ENCODE measurements at places on chromosomes 5 and 9.

DNA sequence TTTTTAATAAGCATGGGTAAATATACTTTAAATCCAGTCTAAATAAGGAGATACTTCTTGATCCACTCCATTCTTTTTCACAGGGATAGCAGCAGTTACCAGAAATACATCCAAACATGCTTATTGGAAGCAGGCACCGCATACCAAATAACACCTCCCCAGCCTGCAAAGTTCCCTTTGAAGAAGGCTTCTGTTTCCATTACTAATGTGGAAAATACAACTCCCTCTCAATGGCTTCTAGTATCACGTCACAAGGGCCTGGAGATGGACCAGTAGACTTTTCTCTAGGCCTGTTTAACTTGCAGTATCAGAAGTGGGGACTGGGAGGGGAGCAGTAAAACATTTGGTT lies 20.8 kb downstream of the TMEM245 start:
- no peak for DNase-seq

GRCh38 chr9:4936823-4937222 lies 48.2 kb upstream of the JAK2 start:
- DNase-seq: no peak

GRCh38 chr5:132270706-132271105 lies 13.2 kb downstream of the PDLIM4 start:
- DNase-seq: peak; percentile 51

DNA sequence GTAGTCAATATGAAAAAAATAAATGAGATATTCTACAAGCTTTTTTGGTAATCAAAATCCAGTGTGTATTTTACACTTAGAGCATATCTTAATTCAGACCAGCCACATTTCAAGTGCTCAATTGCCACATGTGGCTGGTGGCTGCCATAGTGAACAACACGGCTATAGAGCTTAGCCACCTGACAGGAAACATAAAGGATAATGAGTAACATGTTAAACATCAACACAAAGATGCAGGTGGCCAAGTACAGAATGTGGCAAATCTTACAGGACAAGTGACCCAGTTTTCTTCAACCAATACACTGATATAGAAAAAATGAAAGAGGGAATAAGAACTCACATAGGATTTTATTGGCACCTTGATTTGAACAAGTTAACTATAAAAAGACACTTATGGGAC lies 61.4 kb downstream of the KIF24 start:
- DNase-seq: no peak

DNA sequence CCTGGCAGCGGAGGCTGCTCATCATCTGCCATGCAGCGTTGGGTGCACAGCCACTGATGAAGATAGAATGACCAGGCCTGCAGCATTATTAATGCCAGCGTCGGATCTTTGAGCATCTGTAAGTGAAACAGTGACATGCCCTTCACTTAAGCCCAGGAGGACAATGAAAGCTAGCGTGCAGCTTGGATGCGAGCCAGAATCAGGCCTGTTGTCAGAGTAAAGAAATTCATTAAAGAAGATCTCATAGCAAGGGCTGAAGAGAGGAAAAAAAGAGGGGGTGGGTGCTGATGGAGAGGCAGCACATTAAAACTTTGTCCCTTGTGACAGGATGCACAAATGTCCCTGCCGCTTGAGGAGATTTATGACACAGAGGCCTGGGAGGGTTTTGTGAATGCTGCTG lies 186.1 kb upstream of the MAST4 start:
- DNase-seq: peak; percentile 73

- no peak for DNase-seq
These were observed 20.3 kb downstream of the KIF2A start for GRCh38 chr5:62326302-62326701.

DNA sequence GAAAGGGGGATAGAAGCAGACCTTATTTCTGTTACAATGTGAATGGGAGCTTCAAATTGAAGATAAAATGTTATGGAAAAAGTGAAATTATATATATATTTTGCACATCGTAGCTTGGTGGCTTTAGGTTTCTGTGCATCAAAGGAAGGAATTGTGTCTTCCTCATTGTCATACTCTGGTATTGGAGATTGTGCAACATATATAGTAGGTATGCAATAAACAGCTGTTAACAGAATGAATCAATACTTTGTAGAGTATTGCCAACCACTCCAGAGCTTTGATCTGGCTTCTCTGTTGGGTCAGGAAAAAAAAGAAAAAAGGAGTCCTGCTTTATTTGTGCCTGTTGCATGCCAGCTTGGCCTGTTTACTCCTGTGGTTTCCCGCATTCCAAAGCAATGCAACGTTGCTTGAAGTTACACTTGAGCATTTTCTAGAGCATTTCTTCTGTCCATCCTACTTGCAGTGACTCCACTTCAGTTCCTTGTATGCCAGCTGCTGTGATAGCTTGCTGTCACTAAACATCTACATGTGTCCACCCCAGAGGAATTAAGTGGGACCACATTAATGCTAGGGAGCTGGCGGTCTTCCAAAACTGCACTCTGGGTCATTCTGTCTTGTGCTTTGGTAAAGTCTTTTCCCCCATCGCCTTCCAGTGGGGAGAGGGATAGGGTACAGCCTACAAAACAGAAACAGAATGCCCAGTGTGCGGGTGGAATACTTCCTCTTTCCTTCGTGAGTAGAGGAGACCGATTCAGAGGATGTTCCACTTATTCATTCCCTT lies 62.0 kb upstream of the MEF2C start:
- DNase-seq: no peak

DNA sequence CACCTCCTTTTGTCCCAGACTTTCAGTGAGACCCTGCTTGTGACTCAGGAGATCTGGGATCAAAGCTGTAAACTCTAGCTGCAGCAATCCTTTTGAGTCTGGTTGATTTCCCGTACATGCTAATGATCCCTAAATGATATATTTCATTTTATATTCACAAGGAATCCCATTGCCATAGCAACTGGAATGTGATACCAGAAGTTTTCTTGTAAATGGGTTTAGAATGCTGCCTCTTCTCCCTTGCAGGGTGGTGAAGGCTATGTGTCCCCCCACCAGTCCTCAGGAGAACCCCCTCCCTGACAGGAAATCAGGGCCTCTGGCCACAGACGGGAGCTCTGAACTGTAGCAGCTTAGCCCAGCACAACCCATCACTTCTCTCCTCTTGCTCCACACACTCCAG lies 215.0 kb downstream of the FSTL4 start:
- DNase-seq: no peak

- no peak for DNase-seq
These were observed 966.5 kb upstream of the TYRP1 start for GRCh38 chr9:11726659-11727058.

- DNase-seq: no peak
These were observed 974.2 kb upstream of the C9orf72 start for GRCh38 chr9:28547527-28547926.

GRCh38 chr9:127874301-127875221 lies 2.9 kb downstream of the AK1 start:
- DNase-seq: no peak

- no peak for DNase-seq
These were observed 20.0 kb downstream of the ANKH start for GRCh38 chr5:14851597-14851996.

DNA sequence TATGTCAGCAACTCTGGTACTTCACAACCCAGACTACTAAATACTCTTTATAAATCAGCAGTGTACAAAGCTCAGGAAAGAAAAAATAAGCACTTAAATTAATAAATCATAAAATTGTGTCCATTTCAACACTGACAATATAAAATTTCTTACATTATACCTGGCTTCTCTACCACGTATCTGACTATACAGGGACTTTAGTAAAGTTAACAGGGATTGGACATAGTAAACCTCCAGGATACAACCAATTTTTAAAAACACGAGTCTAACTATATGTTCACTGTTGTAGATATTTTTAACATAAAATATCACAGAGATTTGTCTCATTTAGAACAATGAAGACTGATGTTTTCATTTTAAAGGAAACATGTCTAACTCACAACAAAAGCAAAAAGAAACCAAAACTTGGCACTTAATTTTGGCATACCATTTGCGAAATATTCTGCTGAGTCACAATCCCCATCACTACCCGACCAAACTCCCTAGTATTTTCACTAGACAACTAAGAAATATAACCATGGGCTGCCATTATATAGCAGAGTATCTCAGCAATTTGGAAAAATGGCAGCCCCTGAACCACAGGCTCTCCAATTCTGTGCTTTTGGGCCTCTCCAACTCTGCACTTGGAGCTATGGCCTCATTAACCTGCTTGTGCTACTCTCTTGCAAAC lies 14.4 kb downstream of the FAM169A start:
- DNase-seq: no peak

DNA sequence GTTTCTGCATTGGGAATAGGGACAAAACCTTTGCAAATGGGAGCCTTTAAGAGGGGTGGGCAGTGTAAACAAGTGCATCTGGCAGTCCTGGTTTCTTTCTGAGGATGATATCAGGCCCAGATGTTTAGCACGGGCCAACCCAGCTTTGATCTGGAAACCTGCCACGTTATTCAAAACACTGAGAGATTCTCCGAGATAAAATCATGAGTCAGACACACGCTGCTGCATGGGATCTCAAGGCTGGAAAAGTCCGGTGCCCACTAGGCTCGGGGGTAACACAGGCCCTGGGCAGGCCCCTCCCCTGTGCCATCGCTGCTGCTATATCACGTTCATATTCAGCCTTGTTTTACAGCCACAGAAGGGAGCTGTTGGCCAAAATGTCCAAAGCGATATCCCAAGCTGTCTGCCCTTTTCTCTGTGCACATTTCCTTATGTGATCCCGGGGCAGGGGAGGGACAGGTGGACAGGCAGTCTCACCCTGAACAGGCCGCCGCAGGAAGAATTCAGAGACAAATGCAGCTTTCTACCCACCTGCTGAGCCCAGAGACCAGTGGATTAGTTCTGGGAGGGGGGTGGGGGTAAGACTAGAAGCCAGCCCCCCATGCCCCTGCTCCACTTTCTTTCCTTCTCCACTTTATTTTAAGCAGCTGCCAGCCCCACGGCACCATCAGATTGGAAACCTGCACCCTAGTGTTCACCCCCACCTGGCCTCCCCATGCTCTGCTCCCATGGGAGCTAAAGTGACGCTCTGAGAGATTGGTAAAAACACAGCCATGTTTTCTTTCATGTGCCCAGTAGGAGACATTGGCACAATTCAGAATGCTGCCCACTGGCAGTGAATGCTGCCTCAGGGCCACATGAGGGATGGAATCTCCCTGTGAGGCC lies 63.1 kb downstream of the TMOD1 start:
- DNase-seq: peak; percentile 50

GRCh38 chr5:1391691-1392090 lies 46.8 kb upstream of the CLPTM1L start:
- DNase-seq: no peak

DNA sequence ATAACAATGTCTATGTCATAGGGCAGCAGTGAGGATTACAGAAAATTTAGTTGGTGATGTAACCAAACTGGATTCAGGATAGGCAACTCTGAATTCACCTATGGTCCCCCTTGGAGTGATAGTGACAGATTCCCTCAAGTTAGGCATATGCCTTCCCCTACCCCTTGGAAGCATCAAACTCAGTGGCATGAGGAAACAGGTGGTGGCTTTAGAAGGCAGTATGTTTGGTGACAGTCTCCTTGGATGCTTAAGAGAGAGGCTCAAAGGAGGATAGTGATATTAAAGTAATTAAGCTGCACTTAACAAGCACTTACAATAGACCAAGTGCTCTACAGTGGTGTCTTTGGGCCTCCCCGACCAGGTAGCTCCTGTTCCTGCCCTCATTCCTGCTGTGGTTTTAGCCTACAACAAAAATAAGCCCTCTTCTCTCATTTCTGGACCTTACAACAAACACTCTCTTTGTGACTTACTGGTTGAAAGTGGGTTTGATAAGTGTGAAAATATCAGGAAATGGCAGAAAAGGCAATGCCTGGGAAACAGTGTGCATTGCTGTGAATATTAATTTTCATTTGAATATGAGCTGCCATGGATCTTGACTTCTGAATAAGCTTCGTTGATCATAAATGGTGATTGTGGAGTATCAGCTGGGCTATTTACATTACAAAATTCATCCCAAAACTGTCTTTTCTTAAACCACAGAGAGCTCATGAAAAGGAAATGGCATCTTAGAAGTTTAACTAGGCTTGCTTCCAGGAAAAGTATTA lies 29.2 kb downstream of the NR4A3 start:
- DNase-seq: no peak

GRCh38 chr5:14306329-14306815 lies 163.2 kb downstream of the TRIO start:
- no peak for DNase-seq

- no peak for DNase-seq
These were observed 5.7 kb downstream of the NOP16 start for GRCh38 chr5:176382721-176383120.

DNA sequence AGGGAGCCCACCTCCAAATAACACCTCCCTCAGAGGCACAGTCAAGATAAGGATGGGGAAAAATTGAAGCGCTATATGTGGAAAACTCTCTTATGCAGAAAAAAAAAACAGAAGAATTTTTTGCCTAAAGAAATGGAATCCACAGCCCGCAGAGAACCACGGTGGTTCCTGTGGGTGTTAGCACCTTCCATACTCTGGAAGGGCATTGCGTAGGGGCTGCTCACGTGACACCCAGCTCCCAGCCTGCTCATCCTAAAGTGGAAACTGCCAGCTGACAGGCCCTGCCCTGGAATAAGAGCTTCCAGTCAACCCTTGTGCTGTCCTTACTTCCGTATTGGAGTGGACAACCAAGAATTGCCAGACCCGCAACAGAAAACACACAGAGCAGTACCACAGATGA lies 142.5 kb downstream of the FSTL4 start:
- DNase-seq: no peak

DNA sequence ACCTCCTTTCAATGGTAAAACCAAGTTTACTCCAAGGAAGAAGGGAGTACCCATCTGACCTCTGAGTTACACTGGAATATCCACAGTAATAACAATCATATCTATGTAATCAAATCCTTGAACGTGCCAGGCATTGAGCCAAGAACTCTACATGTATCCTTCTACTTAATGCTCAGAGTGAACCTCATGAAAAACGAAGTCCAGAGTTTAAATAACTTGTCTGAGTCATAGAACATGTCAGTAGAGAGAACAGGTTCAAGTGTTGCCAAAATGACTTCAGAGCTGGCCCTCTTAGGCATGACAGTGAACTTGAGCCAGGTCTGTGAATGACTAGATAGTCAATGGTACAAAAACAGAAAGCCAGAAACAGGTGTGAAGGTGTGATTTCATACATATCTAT lies 164.1 kb upstream of the ZNF618 start:
- DNase-seq: peak; percentile 72

Data from eye (tissue), 1 donor.